Endothelial cell of coronary artery (primary cell): ENCODE measurements at places on chromosomes 3 and 15. TPM values are rescaled to one million over a fixed set of nuclear protein-coding genes. Genes with fewer than 3 reads are reported as not detected.

The TNFAIP8L3 gene
- total RNA-seq: 15.8 and 29.9 TPM in 2 replicates

The MTHFS gene
- 13.5 and 16.3 TPM in 2 replicates for total RNA-seq

The GP5 gene
- total RNA-seq: 0.09 TPM in 1 of 2 replicates, not detected in the other

The CLRN1 gene
- not detected in 2 replicates for total RNA-seq

The ALDH1A3 gene
- 81.3 and 82.6 TPM in 2 replicates for total RNA-seq

The P2RY13 gene
- not detected in 2 replicates for total RNA-seq

The EPHA3 gene
- 1.7 TPM in 1 of 2 replicates, not detected in the other for total RNA-seq

The SPPL2A gene
- 51.1 and 69.5 TPM in 2 replicates for total RNA-seq
